ENCODE measurements at places on chromosomes 6 and 20.

DNA sequence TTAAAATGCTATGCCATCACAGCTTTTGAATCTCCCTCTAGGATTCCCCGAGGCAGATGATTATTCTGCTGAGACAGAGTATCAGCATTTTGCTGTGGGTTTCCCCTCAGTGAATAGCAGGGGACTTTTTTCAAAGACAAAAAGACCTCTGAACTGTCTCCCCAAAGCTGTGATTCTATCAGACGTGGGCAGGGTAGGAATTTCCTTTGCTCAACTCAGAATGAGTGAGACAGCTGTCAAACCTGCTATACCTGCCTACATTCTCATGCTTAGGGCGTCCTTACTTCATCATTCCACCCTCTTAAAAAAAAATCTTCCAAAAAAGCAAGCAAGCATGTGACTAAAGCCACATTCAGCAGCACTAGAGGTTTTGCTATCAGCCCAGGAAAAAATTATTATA, 147.6 kb upstream of the FAM83B start:
- no peak for DNase-seq

- DNase-seq: no peak
These were observed 181.8 kb downstream of the ZMYND8 start for GRCh38 chr20:47174456-47175243.

- no peak for DNase-seq
These were observed 491.4 kb upstream of the SOX4 start for GRCh38 chr6:21102201-21102600.

GRCh38 chr6:5116243-5116991, 31.3 kb downstream of the PPP1R3G start:
- DNase-seq: no peak

- no peak for DNase-seq
These were observed 12.5 kb downstream of the TNXB start for GRCh38 chr6:32096394-32097258.

- DNase-seq: no peak
These were observed 40.4 kb downstream of the MAN1A1 start for GRCh38 chr6:119308991-119309657.

GRCh38 chr20:2141600-2142575, 40.3 kb downstream of the STK35 start:
- DNase-seq: no peak

GRCh38 chr6:150266963-150267685, 101.7 kb upstream of the IYD start:
- DNase-seq: no peak

DNA sequence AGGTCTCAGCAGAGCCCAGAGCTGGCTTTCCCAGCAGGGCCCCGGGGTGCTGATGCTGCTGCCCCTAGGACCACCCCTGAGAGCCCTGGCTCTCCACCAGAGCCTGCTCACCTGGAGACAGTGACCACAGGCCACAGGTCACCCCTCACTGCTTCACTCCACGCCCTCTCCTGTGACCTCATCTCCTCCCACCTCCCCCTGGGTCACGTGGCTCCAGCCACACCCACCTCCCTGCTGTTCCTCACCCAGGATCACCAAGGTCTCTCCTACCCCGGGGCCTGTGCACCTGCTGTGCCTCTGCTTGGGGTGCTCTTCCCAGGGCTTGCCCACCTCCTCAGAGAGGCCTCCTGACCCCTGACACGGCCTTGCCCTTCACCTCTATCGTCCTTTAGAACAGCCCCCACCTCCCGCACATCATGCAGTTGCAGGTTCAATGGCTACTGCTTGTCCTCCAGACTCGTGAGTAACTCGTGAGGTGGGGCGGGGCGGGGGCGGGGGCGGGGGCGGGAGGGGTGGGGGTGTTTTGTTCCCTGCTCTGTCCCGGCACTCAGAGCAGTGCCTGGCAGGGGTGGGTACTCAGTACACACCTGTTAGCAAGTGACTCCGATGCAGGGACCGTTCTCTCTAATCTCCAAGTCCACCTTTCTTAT, 468.0 kb downstream of the PREX1 start:
- no peak for DNase-seq
